H9 (cell line): ENCODE measurements at places on chromosomes 6 and 20. TPM values are rescaled to one million over a fixed set of nuclear protein-coding genes. Genes with fewer than 3 reads are reported as not detected.

Gene DLK2
- total RNA-seq, result 0.57 and 0.96 TPM in 2 replicates

Gene SLC22A1
- total RNA-seq, result 0.39 and 0.50 TPM in 2 replicates

GRCh38 chr6:170296423-170296745 is 5.5 kb upstream of the DLL1 start:
- no peak for DNase-seq

- DNase-seq, result no peak
Observed at GRCh38 chr20:39800111-39800510, 838.0 kb downstream of the DHX35 start.

DNA sequence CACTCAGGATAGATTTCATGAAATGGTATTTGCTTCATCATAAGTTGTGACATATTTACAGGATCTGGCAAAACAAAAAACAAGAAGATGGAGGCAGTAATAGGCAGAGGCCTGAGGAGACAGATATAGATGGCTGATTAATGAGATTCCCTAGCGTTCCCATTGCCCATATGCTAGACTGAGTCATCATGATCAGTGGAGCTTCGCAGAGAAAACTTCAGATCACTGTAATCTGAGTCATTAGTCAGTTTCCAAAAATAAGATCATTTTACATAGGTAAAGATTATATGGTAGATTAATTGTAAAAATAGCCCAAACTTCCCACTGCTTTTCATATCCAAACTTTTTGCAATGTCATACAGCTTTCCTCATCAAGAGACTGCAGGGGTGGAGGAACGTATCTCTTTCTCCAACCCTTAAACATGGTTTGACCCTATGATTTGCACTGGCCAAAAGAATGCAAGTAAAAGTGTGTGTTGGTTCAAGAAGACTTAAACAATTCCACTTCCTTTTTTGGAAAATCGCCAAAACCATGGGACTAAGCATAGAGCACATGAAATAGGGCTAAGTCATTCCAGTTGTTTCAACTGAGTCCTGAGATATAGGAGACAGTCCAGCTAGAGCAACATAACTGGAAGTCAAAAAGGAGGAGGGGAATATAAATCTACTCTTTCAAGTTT is 626.0 kb downstream of the RNF144B start:
- DNase-seq, result no peak

GRCh38 chr6:45430590-45431202 is 53.0 kb upstream of the SUPT3H start:
- no peak for DNase-seq

- no peak for DNase-seq
Observed at GRCh38 chr6:134002821-134003220, 49.6 kb downstream of the SLC2A12 start.

DNA sequence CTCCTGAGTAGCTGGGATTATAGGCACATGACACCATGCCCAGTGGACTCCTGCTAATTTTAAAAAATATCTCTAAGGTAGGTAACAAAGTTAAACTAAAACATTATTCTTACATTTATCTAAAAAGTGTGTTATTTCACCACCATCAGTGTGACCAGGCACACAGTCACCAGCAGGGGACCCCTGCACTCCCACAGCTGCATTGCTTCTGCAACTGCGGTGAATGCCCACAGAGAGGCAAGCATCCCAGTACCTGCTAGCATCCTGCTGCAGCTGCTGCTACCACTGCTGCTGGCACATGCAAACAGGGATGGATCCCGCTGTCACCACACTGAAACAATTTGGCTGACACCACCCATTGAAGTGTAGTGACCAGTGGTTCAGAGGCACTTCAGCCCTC is 21.9 kb upstream of the EPB41L2 start:
- peak; percentile 43 for DNase-seq

DNA sequence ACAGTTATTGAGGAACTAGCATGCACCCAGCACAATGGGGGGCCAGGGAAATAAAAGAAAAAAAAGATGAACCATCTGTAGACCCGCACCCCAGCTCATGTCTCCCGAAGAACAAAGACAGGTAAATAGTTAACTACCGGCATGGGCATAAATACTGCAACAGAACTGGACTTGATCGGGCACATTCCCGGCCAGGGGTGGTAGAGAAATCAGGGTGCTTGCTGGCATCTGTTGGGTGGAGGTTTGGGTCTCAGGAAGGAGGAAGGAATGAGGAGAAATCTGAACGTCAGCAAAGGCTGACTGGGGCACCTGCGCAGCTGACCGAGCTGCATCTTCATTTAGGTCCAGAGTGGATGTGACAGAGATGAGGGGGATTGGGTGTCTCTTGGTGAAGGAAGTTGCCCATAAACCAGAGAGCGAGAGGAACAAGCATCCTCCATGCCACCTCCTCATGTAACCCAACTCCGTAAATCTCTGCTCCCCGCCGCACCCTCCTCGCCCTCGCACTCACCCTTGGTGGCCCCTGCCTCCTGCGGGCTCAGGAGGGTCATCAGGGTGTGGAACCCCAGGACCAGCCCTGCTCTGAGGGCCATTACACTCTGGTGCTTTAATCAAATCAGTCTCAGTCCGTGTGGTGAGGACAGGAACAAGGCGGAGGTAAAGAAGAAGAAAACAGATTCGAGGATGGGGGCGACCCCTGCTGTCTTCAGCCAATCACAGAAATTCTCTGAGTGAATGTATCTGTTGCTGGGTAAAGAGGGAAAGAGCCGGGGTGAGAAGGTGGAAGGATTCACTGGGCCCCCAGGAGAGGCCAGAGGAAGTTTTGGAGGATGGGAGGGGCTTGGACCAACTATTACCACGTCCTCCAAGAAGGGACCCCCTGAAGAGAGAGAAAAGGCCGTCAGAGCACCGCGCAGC is at the start of gene HLA-DOA:
Gene HLA-DOA (minus strand): TSS at position 648 of the 918 bp plus-strand sequence.
- peak; percentile 95 for DNase-seq

DNA sequence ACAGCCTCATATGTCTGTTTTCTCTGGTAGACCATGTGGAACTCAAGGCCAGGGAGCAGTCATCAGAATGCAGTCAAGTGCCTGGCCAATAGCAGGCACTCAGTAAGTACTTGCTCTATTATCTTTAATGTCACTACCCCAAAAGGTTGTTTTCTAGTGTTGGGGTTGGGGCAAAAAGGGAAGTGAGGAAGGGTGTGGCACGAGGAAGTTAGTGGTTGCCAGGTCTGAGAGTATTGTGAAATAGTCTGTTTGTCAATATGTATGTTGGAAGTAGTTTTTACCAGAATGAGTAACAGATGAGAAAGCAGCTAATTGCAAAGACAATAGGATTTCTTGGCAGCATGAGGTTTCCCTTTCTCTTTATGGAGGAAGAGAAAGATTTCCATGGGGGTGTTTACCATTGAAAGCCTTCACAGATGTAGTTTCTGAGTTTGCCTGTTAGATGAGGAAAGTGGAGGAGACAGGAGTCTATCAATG is 59.5 kb upstream of the ARMH2 start:
- no peak for DNase-seq

- DNase-seq, result no peak
Observed at GRCh38 chr20:50689864-50690649, 1.3 kb downstream of the RIPOR3 start.

- DNase-seq, result no peak
Observed at GRCh38 chr6:118569498-118569897, 21.4 kb downstream of the PLN start.

- DNase-seq, result no peak
Observed at GRCh38 chr20:46332373-46333160, 24.3 kb upstream of the CDH22 start.
